ENCODE measurements at places on chromosomes 5 and 9.

- DNase-seq: no peak
Measured at GRCh38 chr5:66856041-66856805, 260.0 kb downstream of the MAST4 start.

DNA sequence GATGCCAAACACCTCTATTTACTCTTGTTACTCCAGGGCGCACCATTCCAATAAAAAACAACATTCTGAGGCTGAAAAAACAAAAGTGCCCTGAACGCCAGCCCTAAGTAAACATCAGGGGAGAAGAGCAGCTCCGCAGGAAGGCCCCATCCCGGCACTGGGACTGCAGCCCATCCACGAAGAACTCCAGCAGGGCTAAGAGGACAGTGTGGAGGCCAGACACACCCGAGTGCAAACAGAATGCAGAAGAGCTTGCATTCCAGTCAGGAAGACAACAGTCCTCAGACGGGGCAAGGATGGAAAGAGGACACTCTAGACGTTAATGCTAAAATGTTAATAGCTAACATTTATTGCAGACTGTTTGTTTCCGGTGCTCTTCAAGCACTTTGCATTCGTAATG lies 33.0 kb downstream of the FAM240B start:
- DNase-seq: no peak

DNA sequence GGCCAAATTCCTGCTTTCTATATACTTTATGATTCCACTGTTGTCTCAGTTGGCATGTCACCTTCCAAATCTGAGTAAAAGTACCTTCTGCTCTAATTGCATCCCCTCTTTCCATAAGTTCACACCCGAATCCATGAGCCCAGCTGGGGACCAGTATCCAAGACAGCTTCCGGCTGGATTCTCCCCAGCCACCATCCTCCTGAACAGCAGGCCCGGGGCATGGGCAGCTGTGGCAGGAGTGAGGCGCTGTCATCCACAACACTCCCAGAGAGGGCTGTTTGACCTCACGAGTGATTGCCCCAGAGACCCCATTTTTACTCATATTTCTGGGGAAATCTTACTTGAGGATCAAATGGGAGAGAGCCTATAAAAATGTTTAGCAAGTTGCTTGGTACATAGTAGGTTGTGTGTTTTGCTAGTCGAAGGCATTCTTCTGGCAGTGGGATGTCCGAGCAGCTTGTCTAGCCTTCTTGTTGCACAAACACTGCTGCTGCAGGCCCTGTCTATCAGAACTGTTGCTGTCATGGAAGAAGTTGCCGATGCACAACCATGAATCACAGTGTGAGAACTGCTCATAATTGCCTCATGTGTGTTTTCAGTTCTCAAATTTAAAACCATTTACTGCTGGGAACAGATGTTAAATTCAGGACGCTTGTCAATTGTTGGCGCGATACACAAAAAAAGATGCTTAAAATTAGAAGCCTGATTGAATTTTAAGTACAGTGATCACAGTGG lies 93.8 kb downstream of the HSPA4 start:
- no peak for DNase-seq

DNA sequence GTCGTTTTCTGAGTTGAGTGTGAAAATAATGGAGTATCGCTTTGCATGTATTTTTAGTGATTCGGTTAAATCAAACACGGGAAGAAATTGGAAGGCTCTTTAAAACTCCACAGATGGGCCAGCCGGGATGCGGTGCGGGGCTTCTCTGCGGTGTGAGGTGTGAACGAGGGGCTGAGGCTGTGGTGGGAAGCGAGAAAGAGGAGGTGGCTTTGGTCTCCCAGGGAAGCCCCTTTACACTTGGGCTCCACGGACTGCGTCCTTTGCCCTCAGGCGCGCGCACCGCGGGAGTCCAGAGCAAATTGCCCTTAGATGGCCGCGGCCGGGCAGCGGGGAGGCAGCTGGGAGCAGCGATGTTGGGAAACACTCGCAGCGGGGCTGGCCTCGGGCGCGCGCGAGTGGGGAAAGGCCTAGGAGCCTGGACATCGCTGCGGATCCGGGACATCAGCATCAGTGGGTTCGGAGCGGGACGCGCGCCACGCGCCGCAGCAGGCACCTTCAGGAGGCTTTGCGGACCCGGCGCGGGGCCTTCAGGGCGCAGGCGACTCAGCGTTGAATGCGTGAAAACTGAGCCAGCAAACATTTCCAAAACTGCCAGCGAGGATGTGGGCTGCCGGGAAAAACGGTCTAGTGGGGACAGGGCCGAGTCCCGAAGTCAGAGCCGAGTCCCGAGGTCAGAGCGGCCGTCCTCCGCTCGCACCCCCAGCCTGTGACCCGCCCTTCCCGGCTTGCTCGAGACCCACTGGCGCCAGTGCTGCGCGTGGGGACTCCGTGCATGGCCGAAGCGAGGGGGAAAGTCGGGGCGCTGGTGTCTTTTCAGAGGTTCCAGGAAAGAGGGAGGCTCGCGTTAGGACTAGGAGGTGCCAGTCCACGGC lies 6.5 kb downstream of the IRX1 start:
- no peak for DNase-seq

DNA sequence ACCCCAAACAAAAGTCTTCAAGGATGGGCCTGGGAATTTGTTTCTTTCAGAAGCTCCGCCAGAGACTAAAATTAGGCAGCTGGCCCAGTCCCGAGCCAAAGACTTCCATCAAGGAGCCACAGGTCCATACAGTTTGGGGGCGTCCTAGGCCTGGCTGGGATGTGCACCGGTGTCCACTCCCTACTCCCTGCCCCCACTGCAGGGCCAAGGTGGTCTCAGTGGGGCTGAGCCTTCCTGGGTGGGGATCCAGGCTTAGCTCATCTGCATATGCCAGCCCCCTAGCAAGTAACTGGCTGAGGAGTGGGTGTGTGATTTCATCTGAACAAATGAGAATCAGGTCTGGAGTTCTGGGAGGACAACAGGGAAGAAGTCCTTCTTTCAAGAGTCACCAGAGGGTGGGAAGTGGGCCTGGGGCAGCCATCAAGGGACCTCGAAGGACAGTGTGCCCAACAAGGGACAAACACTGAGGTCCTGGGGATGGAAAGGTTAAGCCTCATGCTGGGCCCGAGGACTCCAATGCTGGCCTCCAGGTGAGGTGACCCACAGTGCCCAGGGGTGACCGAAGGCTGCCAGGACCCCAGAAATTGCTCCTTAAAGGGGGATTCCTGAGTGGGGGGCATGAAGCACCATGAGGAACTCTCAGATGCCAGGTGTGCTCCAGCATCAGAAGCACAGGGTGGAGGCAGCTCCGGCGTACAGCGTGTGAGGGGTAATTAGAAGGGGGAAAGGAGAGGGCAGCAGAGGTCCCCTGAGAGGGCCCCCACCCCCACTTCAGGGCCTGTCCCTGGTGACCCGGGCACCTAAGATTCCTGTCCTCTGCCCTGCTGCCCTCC lies 91.3 kb downstream of the ZNF354C start:
- DNase-seq: no peak

DNA sequence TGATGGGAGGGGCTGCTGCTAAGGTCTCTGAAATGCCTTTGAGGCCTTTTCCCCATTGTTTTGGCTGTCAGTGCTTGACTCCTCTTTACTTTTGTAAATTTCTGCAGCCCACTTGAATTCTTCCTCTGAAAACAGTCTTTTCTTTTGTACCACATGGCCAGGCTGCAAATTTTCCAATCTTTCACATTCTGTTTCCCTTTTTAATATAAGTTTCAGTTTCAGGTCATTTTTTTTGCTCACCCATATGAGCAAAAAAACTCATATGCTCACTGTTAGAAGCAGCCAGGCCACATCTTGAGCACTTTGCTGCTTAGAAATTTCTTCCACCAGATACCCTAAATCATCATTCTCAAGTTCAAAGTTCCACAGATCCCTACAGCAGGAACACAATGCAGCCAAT lies 234.6 kb upstream of the ADRA1B start:
- DNase-seq: no peak

DNA sequence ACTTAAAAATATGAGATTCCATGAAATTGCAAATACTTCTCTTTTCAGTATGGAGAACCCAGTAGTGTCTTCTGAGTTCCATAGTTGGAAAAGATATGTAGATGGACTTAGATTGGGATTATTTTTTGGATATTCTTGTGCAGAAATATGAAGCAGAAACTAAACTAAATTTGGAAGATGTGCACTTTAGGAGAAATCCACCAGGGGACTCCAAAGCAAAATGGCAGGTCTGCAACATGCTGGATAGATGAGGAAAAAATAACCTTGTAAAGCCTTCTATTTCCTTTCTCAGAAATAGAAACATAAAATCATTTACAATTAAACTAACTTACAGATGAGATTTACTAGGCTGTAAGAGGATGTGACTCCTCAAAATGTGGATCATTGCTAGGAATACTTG lies 49.2 kb upstream of the MINAR2 start:
- no peak for DNase-seq

GRCh38 chr9:120184266-120184665 lies 395.7 kb downstream of the CDK5RAP2 start:
- no peak for DNase-seq

- no peak for DNase-seq
Measured at GRCh38 chr5:135072387-135073281, 38.6 kb upstream of the PITX1 start.

DNA sequence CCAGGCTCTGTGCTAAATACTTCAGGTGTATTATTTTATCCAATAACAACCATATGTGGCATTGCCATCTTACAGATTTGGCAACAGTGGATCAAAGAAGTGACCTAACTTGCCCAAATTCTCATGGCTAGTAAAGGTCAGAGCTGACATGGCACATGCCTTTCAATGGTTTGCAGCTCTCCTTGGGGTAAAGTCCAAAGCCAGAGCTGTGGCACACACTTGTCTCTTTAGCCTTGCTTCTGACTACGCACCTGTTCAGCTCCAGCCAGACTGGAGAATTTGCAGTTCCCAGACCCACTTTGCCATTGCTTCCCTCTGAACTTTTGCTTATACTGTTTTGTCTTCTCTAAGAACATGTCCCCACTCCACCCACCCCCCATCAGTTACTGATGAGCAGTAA lies 5.9 kb downstream of the SLC35A4 start:
- DNase-seq: no peak

DNA sequence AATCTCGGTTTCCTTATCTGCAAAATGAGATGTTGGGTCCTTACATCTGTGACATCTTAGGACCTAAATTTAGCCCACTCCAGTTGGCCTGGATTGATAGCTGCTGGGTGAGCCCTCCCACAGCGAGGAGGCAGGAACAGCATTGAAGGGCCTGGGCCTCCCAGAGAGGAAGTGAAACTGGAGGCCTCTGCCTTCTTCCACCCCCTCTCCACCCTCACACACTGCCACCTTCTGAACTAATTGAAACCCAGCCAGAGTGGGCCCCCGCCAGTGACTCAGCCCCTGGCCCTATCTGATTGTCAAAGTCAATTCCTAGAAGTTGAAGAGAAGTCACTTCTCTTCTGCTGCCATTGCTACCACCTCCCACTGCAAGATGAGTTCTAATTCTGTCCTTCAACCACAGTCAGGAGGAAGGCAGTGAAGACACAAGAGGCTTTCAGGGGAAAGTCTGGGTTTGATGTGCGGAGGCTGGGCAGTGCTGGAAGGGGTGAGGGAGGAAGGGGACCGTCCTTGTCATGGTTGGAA lies 55.2 kb upstream of the NEK6 start:
- DNase-seq: no peak

GRCh38 chr9:93095205-93096130 lies 549 bp upstream of the CARD19 start:
- DNase-seq: peak; percentile 100

GRCh38 chr5:85823462-85824426 lies 794.0 kb upstream of the COX7C start:
- no peak for DNase-seq

DNA sequence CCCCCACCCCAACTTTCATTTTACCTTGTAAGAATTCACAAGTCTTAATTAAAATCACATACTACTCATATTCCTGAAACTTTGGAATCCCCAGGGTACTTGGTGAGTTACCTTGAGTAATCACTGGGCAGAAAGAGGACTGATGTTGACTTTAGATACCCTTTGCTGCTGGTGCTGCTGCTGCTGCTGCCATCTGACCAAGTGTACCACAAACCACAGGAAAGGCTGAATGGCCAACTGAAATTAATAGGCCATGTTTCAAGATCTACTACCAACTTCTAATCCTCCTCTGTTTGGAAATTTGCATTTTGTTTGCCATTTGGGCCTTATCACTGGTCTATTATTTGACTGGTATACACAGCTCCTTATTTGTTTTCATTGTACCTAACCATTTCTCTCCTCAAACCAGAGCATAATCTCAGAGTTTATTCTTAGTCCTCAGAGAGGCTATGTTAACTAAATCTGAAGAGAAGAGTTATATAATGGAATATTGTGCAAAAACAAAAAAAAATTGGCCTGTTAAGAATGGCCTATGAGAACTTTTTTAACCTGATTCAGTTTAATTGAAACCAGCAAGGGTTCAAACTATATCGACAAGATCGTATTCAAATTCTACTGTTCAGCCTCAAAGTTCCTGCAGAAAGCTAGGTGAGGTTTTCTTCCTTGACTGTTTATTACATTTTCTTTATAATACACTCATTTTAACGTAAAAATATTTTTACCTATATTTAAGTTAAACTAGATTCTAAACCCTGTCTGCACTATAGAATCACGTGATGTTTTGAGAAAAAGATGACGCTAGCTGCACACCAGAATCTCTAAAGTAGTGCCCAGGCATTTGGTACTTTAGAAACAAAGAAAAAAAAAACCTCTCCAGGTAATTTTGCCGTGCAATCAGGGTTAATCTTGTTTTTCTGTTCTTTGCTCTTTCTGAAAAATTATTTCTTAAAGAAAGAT lies 13.1 kb downstream of the SELENOP start:
- no peak for DNase-seq

- no peak for DNase-seq
Measured at GRCh38 chr5:96601715-96602244, 60.4 kb upstream of the CAST start.

- no peak for DNase-seq
Measured at GRCh38 chr5:41346609-41347008, 133.3 kb upstream of the C6 start.

DNA sequence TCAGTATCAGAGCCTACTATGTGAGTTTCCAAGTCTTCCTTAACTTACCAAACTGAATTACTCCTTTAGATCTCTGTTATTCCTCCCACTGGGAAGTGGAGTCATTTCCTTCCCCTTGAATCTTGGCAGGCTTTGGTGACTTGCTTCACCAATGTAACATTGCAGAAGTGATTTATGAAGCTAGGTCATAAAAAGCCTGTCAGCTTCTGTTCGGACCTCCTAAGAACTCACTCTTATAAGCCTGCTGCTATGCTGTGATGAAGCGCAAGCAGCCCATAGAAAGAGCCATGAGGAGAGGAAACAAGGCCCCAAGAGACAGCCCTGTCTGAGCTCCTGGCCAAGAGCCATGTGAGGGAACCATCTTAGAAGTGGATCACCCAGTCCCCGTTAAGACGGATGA lies 14.2 kb upstream of the FOXB2 start:
- DNase-seq: no peak

All from pancreas (tissue), 10 donors.